ENCODE measurements at places on chromosomes 7 and 10. TPM values are rescaled to one million over a fixed set of nuclear protein-coding genes. Genes with fewer than 3 reads are reported as not detected.
A peak's percentile ranks its signal among the peaks of the same experiment; 100 is the strongest.

- DNase-seq: no peak
Measured at GRCh38 chr7:151993977-151994676, 31.3 kb upstream of the GALNT11 start.

Gene SUGCT
- polyA plus RNA-seq: 53.7 TPM

Gene TUBB8
- 0.13 TPM for polyA plus RNA-seq

- no peak for DNase-seq
Measured at GRCh38 chr10:73959484-73960243, 38.3 kb upstream of the VCL start.

DNA sequence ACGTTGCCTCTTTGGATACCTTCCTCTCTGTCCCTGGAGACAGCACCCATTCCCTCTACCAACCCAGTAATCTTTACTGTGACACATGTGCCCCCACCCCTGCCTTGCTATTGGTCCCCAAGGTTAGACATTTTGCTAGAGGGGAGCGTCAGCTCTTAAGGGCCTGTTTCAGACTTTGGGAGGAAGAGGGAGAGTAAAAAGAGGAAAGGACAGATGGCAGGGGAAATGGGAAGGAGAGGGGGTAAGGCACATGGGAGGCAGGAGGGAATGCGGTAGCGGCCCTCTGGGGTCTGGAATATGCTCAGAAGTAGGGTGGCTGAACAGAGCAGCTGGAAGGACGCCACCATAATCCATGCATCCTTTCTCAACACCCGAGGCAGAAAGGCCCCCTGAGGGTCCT lies 12.2 kb downstream of the BLNK start:
- no peak for DNase-seq

DNA sequence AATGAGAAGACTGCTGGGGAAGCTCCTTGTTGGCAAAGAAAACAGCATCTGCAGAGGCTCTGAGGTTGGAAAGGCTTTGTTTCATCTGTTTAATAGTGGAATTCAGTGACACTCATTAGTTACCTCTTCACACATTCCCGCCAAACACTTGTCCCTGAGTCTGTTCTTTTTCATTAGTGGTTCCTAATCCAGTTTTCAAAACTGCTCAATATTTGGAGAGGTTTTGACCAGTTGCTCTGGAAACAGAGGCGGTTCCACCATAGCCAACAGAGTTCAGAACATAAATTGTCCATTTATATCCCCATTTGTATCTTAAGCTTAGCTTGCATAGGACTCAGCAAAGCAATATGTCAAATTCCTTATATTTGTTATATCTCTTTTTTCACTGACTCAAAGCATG lies 754.6 kb downstream of the AUTS2 start:
- peak; percentile 27 for DNase-seq

- peak; percentile 35 for DNase-seq
Measured at GRCh38 chr10:84026821-84027257, 112.5 kb upstream of the GHITM start.

Gene KCNMA1
- 107 TPM for polyA plus RNA-seq

Gene MRLN
- polyA plus RNA-seq: not detected

Gene GPR146
- polyA plus RNA-seq: 1.4 TPM

DNA sequence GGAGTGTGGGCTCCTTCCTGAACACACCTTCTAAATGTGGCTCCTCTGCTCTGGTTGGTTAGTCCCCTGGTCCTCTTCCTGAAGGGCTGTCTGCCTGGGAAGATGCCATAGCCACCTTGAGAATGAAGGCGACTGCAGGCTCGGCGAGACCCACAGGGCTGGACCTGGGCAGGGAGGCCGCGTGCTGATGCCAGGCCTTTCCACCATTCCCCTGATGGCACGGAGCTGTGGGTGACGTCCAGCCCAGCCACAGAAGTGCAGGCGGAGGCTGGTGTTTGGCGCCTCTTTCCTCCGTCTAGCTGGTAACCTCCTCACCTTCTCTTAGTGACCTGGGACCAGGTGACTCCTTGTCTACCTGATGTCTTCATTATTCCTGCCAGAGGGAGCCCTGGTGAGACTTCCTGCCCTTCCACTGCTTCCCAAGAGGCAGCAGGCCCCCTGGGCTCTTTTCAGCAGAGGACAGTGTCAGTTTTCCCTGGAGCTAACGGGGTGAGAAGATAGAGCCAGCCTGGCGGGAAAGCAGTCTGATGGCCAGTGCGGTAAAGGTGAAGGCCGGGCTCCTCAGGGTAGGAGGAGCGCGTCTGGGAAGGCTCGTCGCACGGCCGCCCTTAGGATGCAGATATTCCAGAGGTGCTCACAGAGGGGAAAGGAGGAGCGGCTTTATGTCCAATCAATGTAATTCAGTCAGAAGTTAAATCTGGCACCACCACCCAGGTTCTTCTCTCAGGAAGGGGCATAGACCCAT lies 34.9 kb downstream of the GBX1 start:
- no peak for DNase-seq

Gene AS3MT
- polyA plus RNA-seq: 9.0 TPM

GRCh38 chr10:89301232-89301631 lies 614 bp upstream of the IFIT2 start:
- DNase-seq: no peak

- DNase-seq: no peak
Measured at GRCh38 chr10:89798092-89798491, 96.7 kb downstream of the KIF20B start.

Gene FANK1
- 13.6 TPM for polyA plus RNA-seq

Gene MYO3A
- polyA plus RNA-seq: not detected

- DNase-seq: no peak
Measured at GRCh38 chr10:61170594-61170993, 226.6 kb upstream of the RHOBTB1 start.

DNA sequence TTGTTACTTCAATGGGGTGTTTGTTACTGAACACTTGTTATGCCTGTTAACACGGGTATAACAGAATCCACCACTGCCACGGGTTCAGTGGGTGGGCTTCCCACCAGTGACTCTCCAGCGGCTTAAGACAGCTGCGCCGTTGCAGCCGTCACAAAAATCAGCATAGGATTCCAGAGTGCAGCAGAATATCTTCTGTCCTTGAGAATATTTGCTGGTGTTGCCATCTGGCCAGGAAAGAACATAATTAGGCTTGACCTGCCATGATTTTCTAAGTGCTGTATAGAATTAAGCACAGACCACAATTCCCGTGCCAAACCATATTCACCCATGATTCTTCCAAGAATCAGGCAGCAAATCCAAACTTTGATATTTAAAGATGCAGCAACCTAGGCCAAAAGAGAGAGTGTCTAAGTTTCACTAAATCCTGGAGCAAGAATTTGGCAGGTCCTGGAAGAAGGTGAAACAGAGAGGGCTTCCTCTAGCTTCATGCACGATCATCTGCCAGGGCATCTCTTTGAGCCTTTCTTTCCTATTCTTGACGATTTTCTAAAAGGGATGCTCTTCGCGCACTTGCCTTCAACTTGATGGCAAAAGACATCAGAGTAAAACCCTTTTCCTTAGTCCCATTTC lies 95.0 kb downstream of the FRMD4A start:
- DNase-seq: no peak

Gene VIPR2
- polyA plus RNA-seq: 0.02 TPM

GRCh38 chr10:29254123-29255046 lies 34.5 kb upstream of the LYZL1 start:
- peak; percentile 81 for DNase-seq

- DNase-seq: no peak
Measured at GRCh38 chr7:21134631-21135030, 293.3 kb upstream of the SP4 start.

DNA sequence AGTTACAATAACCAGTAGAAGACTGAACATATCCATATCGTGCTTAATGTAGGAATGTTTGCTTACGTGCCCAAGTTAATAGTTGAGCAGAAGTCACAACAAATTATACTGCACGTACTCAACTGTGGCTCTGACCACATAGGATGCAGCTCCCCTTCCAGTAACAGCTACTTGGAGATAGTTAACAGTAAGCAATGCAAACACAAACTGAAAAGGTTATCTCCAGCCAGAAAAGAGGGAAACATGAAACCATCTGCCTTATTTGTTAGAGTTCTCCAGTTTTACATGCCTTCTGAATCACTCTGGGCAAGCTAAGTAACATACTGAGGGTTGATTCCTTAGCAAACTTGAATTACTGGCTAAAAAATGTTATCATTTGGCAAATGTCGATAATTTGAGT lies 9.8 kb downstream of the DHX32 start:
- DNase-seq: no peak

Gene SLC39A12
- not detected for polyA plus RNA-seq

DNA sequence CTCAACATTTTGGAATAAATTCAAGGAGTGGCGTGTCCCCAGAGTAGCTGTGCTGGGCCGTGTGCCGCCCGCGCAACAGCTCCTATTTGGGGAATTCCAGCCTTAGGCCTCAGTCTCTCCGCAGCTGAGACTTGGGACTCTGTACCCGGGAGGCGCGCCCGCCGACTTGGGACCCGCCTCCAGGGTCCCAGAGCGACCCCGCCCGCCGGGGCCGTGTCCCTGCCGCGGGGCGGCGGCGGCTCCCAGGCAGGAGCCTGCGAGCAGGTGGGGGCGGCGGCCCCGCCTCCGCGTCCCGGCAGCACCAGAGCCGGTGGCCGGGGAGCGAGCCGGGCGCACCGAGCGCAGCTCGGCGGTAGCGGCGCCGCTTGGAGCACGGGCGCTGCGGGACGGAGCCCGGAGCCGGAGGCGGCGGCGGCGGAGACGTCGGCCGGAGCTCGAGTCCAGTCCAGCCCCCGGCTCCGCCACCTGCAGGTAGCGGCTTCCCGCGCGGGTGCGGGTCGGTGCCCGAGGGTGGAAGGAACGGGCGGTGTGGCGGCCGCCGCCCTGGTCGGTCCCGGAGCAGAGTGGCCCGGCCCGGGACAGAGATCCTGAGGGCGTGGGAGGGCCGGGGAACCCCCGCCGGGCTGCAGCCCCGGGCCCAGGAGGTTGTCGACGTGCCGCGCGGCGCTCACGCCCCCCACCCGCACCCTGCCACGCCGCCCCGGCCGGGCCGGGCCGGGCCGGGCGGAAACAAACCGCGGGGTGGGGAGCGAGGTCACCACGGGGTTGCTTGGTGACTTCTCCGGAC lies at the start of gene WIPF3:
TSS of gene WIPF3 (plus strand) at position 301 of the 787 bp plus-strand sequence. CDS start 28,217 bp downstream, outside the sequence.
- peak; percentile 90 for DNase-seq

- DNase-seq: peak; percentile 66
Measured at GRCh38 chr7:821688-822087, 10.6 kb upstream of the SUN1 start.

DNA sequence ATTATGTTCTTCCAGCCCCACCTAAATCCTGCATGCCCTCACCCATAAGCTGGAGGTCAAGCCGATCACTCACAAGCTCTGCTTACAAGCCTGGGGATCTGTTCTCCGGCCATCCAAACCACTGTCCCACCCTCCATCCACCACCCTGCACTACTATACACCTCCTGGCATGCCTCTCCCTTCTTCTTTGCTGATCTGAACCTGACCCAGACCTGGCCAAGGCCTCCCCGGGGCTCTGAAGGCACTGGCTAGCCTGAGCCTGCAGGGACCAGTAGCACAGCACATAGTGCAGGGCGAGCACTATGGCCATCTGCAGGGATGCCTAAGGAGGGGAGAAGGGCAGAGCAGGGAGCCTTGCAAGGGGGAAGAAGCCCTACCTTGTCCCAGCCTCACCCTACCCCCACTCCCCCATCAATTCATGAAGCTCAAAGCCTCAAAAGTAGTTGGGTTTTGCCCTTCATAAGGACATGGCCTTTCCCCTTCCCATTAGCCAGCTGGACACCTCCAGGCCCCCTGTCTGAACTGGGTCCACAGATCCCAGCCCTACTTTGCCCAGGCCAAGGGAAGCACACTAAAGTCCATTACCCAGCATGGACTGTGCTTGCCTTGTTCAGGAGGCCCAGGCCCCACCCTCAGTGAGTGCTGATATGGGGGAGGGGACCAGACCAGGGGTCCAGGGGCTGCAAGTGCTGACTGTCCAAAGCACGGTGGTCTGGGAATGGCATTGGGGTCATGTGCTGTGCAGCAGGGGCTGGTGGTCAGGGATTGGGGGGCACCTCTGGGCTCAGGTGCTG lies 29.6 kb downstream of the CHAT start:
- no peak for DNase-seq

GRCh38 chr10:21403256-21404015 lies 122.0 kb downstream of the SKIDA1 start:
- DNase-seq: no peak

- peak; percentile 57 for DNase-seq
Measured at GRCh38 chr10:43099928-43100327, 23.1 kb downstream of the RET start.

DNA sequence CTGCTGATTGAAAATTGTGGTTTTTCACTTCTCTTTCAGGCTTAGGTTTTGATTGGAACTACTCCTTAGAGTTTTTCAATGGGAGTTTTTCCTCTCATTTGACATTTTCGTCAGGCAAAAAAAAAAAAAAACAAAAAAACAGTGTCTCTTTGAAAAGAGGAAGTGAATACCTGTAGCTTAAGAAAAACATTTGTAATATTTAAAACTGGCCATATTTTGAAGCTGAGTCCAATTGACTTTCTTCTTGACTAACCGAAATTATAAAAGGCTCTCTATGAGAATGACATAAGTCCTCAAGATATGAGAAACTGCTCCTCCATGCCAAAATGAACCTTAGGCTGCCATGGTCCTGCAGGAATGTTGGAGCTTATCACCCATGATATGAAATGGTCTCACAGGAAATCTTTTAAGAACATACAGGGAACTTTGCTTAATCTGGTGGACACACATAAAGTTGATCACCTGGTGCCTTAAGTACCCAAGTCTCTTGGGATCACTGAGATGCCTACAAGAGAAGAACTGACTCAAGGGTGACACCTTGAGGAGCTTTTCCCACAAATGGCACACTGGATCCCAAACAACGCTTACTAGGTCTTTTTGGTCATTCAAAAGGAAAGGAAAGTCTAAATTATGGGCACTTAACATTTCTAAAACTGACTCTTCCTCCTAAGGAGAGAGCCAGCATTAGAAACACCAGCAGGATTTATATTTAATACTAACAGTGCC lies 263.4 kb downstream of the CDC14C start:
- no peak for DNase-seq

DNA sequence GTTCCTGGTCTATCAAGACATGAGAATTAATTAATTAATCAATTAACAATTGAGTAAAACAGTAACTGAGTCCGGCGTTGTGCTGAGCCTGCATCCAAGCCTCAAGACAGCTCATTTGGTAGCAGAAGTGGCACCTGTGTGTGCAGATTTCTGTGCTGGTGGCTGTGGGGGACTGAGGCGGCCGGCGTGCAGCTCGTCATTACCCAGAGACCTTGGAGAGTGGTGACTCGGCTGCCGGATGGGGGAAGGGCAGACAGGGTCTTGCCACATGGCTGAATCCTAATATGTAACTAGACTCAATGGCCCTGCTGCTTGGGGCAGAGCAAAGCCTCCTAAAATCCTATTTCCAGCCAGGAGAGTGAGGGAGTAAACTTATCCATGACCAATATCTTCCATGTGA lies 510.2 kb downstream of the TCERG1L start:
- no peak for DNase-seq

Gene MUC3A
- 0.03 TPM for polyA plus RNA-seq

GRCh38 chr10:42754155-42755027 lies 28.2 kb upstream of the BMS1 start:
- peak; percentile 72 for DNase-seq

- DNase-seq: peak; percentile 90
Measured at GRCh38 chr7:76303202-76304147, 1.0 kb downstream of the HSPB1 start.

Gene SCART1
- 3.4 TPM for polyA plus RNA-seq

GRCh38 chr10:22454634-22455033 lies 109.3 kb downstream of the SPAG6 start:
- no peak for DNase-seq
